M059J (cell line): ENCODE measurements at places on chromosomes 4 and X.

DNA sequence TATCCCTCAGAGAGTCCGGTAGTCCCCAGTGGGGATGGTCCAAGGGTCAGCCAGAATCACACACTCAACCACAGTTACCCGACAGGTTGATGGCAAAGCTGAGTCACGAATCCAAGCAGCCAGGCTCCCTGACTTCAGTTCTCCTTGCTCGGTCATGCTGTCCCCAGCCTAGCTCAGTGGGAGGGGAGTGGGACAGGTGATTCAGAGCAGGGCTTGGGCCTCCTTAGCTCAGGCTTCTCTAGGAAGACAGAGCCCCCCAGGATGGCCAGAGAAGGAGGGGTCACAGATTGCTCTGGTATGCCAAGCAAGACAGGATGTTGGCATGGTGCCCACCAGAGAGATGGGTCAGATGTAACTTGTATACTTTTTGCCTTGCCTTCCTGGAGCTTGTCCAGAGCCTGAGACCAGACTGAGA, 66.5 kb downstream of the EFNB1 start:
- DNase-seq = peak; percentile 90

- DNase-seq = no peak
Measured at GRCh38 chr4:19156786-19157185, 1094.9 kb upstream of the SLIT2 start.

DNA sequence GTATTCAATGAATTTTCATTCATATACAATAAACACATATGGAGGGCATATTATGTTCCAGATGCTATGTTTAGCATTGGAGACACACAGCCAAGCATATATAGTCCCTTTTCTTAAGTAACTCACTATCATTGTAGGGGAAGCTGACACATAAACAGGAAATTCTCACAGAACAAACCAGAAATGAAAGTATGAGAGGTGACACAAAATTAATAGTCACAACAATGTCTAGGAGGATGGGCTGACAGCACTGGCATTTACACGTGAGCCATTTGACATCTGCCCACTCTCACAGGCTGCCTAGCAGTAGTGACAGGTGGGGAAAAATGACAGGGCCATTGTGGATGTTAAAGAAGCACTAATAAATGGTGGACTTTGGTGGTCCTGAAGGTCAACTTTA, 2.6 kb upstream of the CNOT6L start:
- DNase-seq = no peak

DNA sequence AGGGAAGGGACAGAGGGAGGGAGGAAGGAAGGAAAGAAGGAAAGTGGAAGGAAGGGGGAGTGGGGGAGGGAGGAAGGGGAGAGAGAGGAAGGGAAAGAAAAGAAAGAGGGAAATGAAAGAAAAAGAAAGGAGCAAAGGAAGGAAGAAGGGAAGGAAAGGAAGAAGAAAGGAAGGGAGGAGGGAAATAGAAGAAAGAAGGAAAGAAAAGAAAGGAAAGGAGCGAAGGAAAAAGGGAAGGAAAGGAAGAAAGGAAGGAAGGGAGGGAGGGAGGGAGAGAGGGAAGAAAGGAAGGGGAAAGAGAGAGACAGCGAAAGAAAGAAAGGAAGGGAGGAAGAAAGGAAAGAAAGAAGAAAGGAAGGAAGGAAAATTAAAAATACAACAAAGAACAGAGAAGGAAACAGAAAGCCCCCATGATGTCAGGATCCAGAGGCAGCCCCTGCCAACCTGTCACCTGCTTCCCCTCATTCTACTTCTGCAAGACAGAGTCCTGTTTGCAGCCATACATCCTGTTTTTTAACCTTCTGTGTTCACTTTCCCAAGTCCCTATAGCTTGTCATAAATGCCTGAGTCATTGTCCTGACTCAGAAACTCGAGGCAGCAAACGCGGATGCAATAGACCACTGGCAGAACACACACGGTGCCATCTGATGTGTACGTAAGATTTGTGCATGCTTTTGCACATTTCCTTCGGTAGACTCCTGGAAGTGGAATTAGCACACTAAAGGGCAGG, 77.0 kb upstream of the C4orf50 start:
- DNase-seq = peak; percentile 27

GRCh38 chr4:182454440-182455013, 211.3 kb downstream of the TENM3 start:
- DNase-seq = no peak

GRCh38 chrX:18955676-18956075, 28.2 kb downstream of the PHKA2 start:
- no peak for DNase-seq
